ENCODE measurements at places on chromosomes 16 and 17.
A peak's percentile ranks its signal among the peaks of the same experiment; 100 is the strongest.

- DNase-seq, result no peak
Observed at GRCh38 chr16:15682105-15682570, 32.1 kb downstream of the NDE1 start.

DNA sequence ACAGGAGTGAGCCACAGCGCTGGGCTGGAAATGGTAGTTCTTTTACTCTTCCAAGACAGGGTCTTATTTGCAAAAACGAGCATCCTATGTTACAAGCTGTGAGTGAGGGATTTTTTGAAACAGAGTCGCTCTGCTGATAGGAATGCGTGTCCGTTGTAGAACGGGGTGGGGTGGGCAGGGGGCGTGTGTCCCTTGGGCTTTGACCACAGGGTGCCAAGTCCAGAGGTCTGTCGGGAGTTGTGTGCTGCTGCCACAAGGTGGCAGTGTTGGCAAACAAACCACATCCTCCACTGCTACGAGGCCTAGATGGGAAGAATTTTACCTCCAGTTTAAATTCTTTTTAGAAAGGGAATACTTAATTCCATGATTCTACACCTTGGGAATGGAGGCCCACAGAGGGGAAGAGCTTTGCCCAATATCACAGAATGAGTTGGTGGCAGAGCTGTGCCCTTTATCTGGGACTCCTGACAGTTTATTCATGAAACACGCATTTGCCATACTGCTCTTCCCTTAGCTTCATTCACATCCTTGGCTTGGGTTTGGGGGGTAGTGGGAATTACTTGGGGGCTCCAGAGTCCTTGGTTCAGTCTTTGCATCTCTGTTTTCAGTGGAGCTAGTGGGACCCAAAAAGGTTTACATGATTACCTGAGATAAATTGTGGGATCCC is 30.6 kb upstream of the ETV4 start:
- DNase-seq, result peak; percentile 41

- DNase-seq, result no peak
Observed at GRCh38 chr16:31764103-31764502, 109.5 kb upstream of the ZNF267 start.

DNA sequence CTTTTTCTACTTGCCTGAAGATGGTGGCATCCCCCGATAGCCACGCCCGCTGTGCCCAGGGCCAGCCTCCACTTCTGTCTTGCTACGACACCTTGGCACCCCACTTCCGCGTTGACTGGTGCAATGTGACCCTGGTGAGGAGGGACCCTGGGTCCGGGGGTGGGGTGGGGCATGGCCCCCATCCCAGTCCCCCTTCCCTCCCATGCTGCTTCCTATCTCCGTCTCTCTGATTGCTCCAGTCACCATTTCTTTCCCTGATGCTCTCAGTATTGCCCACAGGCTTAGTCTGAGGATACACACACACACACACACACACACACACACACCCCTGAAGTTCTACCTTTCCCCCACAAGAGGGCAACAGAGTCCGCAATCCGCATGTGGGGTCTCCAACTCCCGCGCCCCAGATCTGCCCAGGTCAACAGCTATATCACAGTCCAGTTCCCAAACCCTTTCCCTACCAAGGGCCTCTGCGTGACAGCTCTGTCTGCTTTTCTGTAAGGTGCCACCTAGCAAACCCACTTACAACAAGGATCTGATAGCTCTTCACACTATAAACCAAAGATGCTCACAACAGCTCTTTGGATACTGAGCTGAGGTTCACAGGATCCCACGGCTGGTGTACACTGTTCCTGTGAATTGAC is 3.4 kb downstream of the SGCA start:
- DNase-seq, result peak; percentile 48

DNA sequence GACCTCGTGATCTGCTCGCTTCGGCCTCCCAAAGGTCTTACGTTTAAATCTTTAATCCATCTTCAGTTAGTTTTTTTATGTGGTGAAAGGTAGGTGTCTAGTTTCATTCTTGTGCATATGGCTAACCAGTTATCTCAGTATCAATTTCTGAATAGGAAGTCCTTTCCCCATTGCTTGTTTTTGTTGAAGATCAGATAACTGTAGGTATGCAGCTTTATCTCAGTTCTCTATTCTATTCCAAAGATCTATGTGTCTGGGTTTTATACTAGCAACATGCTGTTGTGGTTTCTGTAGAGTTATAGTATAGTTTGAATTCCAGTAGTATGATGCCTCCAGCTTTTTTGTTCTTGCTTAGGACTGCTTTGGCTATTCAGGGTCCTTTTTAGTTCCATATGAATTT is 65.2 kb downstream of the TNFRSF13B start:
- no peak for DNase-seq

- no peak for DNase-seq
Observed at GRCh38 chr17:75812096-75813013, 27.7 kb downstream of the UNK start.

GRCh38 chr17:61063528-61063927 is 336.1 kb upstream of the TBX2 start:
- DNase-seq, result no peak

DNA sequence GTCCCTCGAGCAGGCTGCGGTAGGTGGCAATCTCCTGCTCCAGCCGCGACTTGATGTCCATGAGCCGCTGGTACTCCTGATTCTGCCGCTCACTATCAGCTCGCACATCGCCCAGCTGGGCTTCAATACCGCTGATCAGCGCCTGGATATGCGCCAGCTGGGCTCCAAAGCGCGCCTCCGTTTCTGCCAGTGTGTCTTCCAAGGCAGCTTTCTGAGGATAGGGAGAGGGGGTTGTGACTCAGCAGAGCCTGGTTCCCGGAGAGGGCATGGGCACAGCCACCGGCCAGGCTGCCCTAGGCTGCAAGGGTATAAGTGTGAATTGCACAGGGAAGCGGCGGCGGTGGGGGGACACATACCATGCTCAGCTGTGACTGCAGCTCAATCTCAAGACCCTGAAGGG is 4.3 kb downstream of the KRT19 start:
- DNase-seq, result no peak

GRCh38 chr17:43437756-43438155 is 39.0 kb downstream of the ARL4D start:
- DNase-seq, result no peak

GRCh38 chr16:2709588-2709984 is 10.4 kb downstream of the PRSS27 start:
- DNase-seq, result no peak

GRCh38 chr16:55506083-55506482 is 2.8 kb upstream of the LPCAT2 start:
- DNase-seq, result no peak

DNA sequence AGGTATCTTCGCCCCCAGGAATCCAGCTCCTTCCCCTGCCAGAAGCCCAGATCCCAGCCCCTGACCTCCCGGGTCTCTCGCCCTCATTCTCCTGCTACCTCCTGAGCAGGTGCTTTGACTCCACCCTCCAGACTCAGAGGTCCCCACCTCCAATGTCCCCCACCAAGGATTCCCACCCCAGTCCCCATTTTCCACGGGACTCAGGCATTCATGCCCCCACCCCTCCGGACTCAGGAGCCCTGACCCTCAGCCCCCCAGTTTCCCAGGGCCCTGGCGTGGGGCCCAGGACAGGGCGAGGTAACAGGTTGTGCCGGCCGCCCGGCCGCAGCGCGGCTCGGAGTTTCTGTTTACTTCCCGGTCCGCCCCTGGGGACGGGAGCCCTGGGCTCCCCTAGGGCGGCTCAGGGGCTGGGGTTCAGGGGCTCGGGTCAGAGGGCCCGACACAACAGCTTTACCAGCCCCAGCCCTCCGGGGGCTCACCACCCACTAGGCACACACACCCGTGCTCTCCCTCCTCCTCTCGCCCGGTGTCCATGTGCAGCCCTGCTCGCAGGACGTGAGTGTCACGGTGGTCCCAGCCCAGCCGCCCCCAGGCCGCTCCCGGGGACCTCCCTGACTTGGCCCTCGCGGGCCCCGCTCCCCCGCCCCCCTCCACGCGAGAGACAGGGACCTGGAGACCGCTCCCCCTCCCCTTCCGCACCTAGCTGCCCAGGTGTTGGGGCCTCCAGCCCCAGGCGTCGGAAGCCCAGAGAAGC is 595 bp downstream of the BICDL2 start:
- DNase-seq, result no peak

GRCh38 chr17:78925662-78926555 is 722 bp upstream of the TIMP2 start:
- DNase-seq, result no peak

DNA sequence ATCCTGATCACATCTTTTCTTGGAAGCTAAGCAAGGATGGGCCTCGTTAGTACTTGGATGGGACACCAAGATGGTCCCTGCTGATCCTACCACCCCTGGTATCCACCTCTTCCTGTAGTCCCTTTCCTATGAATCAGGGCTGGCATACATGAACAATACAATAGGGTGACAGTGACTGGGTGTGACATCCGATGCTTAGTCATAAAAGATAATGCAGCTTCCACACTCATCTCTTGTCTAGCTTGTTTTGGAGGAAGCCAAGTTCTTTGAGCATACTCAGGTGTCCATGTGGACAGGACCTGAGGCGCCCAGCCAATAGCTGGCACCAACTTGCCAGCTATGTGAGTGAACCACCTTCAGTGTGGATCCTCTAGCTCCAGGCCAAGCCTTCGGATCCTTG is 62.5 kb upstream of the NFAT5 start:
- no peak for DNase-seq

All from central memory CD8-positive, alpha-beta T cell (primary cell).